C1 segment of cervical spinal cord (tissue), 14 donors: ENCODE measurements at places on chromosomes 6 and 20.

- no peak for DNase-seq
Observed at GRCh38 chr6:14269436-14269835, 151.9 kb downstream of the CD83 start.

GRCh38 chr20:59145924-59146779 is 17.5 kb upstream of the ZNF831 start:
- no peak for DNase-seq

DNA sequence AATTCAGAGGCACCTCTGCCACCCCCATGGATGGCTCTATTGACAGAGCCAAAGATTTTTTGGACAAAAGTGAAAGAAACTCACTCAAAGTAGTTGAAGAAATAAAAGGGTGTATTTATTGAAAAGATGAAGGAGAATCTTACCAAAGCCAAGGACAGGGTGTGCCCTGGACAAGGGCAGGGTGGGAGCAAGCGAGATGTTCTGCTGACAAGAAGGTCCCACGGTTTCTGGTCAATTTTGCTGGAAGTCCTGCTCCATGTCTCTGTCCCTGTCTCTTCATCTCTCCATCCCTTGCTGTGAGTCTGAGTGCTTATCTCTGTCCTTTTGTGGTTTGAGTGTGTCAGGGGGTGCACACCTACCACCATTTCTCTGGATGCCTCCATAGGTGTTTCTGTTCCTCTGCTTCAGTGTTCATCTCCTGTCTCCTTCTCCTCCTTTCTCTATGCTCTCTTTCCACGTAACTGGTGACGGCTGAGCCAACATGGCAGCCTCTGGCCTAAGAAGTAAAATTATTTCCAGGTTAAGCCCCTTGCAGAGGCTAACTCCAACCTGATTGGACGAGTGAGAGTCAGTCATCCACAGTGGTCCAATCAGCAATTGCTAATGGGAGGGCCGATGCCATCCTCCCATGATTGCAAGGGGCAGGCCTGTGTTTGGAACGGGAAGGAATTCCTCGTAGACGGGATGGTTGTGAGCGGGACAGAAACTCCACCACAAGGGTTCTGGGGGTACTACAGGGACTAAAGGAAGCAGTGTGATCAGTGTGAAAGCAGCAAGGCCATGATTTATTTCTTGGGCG is 502.1 kb upstream of the CDH4 start:
- DNase-seq: no peak

GRCh38 chr6:138004430-138005287 is 102.6 kb downstream of the PERP start:
- no peak for DNase-seq

DNA sequence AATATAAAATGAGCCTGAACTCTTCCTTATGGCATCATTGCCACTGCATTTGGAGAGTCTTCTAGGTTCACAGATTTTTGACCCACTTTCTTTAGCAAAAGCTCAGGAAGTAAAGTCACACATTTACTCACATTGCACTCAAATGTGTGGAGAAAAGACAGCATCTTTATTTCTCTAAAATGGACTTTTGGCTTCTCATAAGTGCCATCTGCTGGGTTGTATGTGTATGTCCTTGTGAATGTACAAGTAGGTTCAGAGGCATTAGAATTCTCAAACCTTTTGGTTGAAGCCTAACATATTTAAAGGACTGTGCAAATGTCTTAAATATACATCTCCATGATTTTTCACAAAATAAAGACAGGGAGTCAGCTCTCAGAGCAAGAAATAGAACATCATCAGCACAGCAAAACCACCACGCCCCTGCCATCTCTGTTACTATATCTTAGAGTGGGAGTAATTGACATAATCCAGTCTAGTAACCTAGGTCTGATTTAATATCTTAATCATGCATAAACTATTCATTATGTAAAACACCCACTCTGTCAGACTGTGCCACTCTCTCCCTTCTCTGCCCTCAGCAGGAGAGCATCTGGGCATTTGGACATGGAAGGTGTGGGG is 42.2 kb upstream of the SPTLC3 start:
- no peak for DNase-seq
